ENCODE measurements at places on chromosomes 16 and 17. TPM values are rescaled to one million over a fixed set of nuclear protein-coding genes. Genes with fewer than 3 reads are reported as not detected.

GRCh38 chr16:31135535-31136286, at the start of gene PRSS8:
Gene PRSS8, minus strand, starts transcription at chr16:31135727. Its CDS starts 229 bp downstream, at chr16:31135498.
- no peak within 1 kb of the TSS for H3K27ac ChIP-seq
- no peaks in the 10 kb centered on the region for H3K27me3 ChIP-seq
- H3K4me1 ChIP-seq = peaks cover 11% of the 10 kb centered on the region
- H3K36me3 ChIP-seq = no peaks in the 10 kb centered on the region
- no peak for DNase-seq

GRCh38 chr17:67481808-67482207, 104.7 kb downstream of the PITPNC1 start:
- H3K36me3 ChIP-seq = no peaks in the 10 kb centered on the region
- DNase-seq = no peak
- H3K4me1 ChIP-seq = peaks cover 10% of the 10 kb centered on the region
- H3K27me3 ChIP-seq = no peaks in the 10 kb centered on the region

GRCh38 chr17:39742856-39743436, 5.2 kb downstream of the GRB7 start:
- no peaks in the 10 kb centered on the region for H3K36me3 ChIP-seq
- no peak overlapping the region for H3K27ac ChIP-seq
- peaks cover 4% of the 10 kb centered on the region for H3K4me1 ChIP-seq
- no peak overlapping the region for H3K4me3 ChIP-seq

GRCh38 chr17:38735161-38735997, 5.2 kb downstream of the CISD3 start:
- H3K4me3 ChIP-seq = no peak overlapping the region
- no peak overlapping the region for H3K27ac ChIP-seq
- H3K4me1 ChIP-seq = peaks cover 39% of the 10 kb centered on the region
- peak; percentile 76 for DNase-seq
- peaks cover 61% of the 10 kb centered on the region for H3K36me3 ChIP-seq

DNA sequence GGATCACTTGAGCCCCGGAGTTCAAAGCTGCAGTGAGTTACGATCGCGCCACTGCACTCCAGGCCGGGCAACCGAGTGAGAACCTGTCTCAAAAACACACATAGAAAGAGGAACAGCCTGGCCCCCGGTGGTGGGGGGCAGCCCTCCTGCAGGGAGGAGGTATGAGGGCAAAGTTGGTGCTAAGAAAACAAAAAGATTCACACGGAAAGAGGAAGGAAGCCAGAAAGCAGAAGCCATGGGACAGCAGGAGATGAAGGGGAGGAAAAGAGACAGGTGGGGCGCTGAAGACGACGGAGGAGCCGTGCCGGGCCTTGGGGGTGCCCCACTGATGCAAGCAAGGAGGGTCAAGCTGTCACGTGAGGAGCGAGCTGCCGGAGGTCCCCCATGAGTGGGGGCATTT, 8.2 kb upstream of the C16orf74 start:
- no peak overlapping the region for H3K4me3 ChIP-seq
- H3K4me1 ChIP-seq = no peaks in the 10 kb centered on the region
- H3K36me3 ChIP-seq = no peaks in the 10 kb centered on the region
- peaks cover 6% of the 10 kb centered on the region for H3K27me3 ChIP-seq

DNA sequence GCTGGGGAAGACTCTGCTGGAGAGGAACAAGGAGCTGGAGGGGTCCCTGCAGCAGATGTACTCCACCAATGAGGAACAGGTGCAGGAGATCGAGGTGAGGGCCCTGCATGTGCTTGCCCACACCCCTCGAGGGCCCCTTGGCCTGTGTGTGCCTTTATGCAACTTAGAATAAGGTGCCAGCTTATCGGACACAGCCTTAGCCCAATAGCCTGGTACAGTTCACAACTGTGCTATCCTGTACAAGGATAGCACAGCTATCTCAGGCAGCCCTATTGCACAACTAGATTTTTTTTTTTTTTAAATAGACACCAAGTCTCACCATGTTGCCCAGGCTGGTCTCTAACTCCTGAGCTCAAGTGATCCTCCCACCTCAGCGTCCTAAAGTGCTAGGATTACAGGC, 12.1 kb downstream of the CDR2L start:
- peaks cover 24% of the 10 kb centered on the region for H3K36me3 ChIP-seq
- no peak for DNase-seq
- no peaks in the 10 kb centered on the region for H3K4me1 ChIP-seq
- H3K27ac ChIP-seq = no peak overlapping the region
- H3K4me3 ChIP-seq = no peak overlapping the region

DNA sequence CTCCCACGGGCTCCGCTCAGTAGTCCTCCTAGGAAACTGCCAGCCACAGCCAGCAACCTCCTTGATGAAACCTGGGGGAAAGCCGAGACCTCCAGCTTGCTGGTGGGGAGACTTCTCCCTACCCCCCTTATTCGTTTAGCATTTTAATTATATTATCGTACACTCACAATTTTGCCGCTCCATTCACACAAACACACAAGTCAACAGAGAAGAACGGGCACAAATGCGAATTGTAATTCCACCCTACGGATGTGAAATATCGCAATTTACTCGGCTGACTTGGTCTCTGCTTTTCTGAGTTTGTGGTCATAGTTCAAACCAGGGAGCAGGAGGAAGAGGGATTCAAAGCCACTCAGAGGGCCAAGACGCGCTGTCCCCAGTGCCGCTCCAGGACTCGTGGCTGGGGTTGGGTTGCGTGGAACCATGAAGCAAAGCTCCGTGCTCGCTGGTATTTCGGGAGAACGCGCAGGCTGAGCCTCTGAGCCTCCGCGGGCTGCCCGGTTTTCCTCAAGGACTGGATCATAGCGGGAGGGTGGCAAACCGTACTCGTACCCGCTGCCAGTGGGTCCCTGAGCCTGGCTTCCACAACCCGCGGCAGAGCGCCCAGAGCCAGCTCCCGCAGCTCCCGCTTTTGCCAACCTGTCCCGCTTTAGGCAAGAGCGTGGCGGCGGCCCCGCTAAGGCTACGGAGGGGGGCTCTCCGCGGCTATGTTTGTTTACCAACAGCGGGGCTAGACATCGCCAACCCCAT, 2.0 kb downstream of the LHX1 start:
- peaks cover 99% of the 10 kb centered on the region for H3K27me3 ChIP-seq
- DNase-seq = no peak
- no peak overlapping the region for H3K27ac ChIP-seq
- H3K4me1 ChIP-seq = peaks cover 40% of the 10 kb centered on the region
- no peak overlapping the region for H3K4me3 ChIP-seq

- no peak overlapping the region for H3K4me3 ChIP-seq
- DNase-seq = no peak
- H3K4me1 ChIP-seq = peaks cover 32% of the 10 kb centered on the region
- no peak overlapping the region for H3K27ac ChIP-seq
- no peaks in the 10 kb centered on the region for H3K27me3 ChIP-seq
These were observed 19.1 kb downstream of the ACSF2 start for GRCh38 chr17:50444841-50445715.

DNA sequence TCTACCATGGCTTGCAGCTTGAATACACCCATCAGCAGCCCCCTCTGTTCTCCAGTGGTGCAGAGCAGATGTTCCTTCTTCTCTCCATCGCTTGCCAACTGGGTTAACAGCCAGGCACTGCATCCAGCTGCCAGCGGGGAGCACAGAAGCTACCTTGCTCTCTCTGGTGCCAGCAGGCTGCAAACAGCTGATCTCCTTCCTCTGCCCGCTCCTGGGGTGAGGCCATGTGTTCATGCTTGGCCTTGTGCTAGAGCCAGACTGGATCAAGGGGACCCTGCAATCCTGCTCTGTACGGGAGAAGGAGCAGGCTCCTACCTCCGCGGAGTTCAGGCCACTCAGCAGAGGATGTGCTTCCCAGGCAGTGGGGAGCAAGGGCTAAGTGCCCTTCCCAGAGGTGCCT, 24.1 kb upstream of the ENGASE start:
- peaks cover 6% of the 10 kb centered on the region for H3K4me1 ChIP-seq
- H3K4me3 ChIP-seq = no peak overlapping the region
- no peaks in the 10 kb centered on the region for H3K36me3 ChIP-seq
- DNase-seq = no peak
- no peaks in the 10 kb centered on the region for H3K27me3 ChIP-seq

Gene SP6
- 1.6 TPM for total RNA-seq

Gene VAC14
- 74.8 TPM for total RNA-seq

Gene OR2C1
- not detected for total RNA-seq

Gene ACADVL
- total RNA-seq = 2,364 TPM

Gene ASPHD1
- 0.91 TPM for total RNA-seq

Gene PDE6G
- 2.1 TPM for total RNA-seq

Gene PLEKHH3
- 47.9 TPM for total RNA-seq

Data from adrenal gland (tissue), 19 donors.